ENCODE measurements at places on chromosomes 7 and 10.

GRCh38 chr7:103524042-103524907 is 78.3 kb upstream of the SLC26A5 start:
- DNase-seq: no peak

- DNase-seq: no peak
Observed at GRCh38 chr10:113042868-113043267, 92.8 kb downstream of the TCF7L2 start.

DNA sequence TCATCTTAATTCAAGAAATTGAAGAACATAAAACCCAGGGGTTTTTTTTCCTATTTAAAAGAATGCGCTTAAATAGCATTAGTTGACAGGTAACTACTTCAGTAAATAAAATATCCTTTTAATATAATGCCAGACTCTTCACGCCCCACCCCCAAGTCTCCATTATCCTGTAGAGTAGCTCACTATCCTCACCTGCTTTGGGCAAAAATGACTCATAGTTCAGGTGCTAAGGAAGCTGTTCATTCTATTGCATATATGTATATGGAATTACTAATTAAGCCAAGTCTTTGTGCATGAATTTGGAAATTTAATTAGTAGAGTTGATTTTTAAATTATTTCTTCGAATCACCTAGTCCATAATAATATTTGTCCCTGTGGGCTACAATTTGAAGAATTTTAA is 656.8 kb upstream of the ANKRD30A start:
- DNase-seq: no peak

GRCh38 chr7:151148319-151149259 is 18.9 kb downstream of the GBX1 start:
- DNase-seq: no peak

- DNase-seq: no peak
Observed at GRCh38 chr10:68175949-68176348, 56.0 kb downstream of the ATOH7 start.

DNA sequence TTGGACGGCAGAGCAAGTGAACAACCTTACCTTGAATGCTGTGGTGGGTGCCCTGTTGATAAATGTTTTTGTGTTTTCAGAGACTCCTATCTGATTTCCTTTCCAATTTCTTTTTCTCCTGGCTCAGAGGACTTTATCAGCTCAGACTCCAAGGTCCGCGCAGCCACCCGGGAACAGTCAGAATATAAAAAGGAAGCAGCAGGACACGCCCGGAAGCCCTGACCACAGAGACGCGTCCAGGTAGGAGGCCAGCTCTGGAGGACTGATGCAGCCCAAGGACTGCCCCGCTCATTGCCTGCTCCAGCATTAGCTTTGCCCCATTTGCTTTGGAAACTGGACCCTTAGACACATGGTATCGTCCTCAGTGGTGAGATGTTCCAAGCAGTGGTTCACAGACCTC is 61.3 kb downstream of the TACC2 start:
- DNase-seq: no peak

- DNase-seq: no peak
Observed at GRCh38 chr10:64574371-64574770, 1053.2 kb downstream of the REEP3 start.

- no peak for DNase-seq
Observed at GRCh38 chr10:5805711-5806110, 7.5 kb downstream of the GDI2 start.

DNA sequence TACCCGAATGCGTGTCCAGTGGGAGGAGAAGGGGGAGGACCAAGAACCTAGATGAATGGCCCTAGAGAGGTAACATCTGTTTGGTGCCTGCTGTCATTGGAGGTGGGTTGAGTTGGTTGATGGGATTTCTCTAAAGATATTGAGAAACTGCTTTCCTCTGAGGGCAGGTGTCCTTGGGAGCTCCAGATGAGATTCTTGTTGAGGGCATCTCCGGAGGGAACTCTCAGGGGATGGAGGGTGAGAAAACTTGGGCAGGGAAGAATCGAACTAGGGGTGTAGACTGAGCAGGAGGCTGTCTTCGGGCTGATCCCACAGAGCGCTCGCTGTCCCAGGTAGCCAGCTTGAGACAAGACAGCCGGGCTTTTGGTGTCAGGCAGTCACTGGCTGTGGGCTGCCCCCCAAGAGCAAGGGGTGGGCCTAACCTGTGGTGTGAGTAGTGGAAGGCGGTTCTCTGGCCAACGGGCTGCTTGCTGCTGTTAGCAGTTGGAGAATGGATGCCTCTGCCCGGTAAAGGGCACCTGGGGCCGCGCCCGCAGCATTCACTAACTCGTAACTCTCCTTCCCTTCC is 3.7 kb downstream of the IRF5 start:
- DNase-seq: no peak

DNA sequence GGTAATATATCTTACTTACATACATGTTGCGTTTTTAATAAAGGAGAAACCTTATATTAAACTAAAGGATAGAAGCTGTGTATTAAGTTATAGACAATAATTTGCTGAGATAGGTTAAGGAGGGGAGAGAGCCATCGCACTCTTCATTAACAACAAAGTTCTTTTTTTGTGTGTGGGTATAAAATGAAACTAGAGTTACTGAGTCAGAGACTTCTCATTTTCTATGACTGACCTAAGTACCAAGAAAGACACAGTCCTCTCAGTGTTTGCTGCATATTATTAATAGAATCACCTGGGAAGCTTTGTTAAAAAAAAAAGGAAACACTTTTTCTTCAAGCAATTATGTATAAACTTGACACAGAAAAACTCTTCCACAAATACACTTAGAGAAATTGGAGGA is 31.4 kb downstream of the FEZF1 start:
- DNase-seq: no peak

- DNase-seq: no peak
Observed at GRCh38 chr7:134602881-134603451, 43.7 kb upstream of the BPGM start.

DNA sequence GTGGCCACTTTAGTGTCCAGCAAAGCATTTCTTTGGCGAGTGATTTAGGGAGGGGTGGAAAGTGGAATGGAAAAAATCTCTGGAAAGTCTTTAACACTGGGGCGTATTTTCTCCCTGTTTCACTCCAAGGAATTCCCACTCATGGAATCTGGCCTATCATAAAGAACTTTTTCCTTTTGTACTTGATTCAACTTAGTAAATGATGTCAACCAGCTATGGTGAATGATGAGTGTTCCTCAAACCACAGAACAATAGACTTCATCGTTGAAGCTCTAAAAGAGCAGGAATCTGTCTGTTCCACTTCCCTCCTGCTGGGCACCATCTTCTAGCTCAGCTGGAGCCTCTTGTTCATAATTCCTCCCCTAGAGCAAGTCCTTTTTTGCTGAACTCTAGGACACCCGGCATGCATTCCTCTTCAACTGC is 66.5 kb downstream of the EPDR1 start:
- no peak for DNase-seq

DNA sequence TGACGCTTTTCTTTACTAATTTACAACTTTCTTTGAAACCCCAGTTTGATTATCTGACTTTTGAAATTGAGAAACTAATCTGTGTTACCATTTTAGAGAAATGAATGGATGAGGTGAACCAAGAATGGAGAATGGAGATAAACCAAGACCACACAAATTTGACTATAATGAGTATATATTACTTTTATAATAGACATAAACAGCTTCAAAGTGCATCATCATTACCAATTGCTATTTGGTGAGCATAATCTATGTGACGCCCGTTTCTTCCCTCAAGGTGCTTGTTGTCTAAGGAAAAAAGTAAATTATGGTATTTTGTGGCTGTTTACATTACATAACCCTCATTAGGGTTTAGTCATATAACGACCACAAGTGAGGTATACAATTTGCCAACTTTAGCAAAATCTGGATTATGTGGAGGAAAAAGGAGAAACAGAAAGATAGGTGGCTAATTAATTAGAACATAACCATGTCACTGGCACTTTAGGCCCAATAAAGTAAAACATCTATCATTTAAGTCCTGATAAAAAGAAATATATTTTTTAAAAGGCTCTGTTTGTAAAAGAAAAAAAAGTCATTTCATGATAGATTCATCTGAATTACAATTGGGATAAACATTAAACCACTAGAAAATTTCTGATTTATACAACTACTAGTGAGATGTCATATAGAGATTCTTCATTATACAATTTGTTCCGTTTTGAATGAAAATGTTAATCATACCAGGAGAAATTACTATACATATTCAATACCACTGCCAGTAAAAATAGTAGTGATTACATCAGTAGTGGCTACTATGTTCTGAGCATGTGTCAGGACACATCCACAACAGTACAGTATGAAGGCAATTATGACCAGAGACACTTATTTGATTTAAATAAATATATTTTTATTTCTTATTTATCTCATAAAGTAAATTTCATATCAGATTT is 118.2 kb upstream of the FAM133B start:
- no peak for DNase-seq

DNA sequence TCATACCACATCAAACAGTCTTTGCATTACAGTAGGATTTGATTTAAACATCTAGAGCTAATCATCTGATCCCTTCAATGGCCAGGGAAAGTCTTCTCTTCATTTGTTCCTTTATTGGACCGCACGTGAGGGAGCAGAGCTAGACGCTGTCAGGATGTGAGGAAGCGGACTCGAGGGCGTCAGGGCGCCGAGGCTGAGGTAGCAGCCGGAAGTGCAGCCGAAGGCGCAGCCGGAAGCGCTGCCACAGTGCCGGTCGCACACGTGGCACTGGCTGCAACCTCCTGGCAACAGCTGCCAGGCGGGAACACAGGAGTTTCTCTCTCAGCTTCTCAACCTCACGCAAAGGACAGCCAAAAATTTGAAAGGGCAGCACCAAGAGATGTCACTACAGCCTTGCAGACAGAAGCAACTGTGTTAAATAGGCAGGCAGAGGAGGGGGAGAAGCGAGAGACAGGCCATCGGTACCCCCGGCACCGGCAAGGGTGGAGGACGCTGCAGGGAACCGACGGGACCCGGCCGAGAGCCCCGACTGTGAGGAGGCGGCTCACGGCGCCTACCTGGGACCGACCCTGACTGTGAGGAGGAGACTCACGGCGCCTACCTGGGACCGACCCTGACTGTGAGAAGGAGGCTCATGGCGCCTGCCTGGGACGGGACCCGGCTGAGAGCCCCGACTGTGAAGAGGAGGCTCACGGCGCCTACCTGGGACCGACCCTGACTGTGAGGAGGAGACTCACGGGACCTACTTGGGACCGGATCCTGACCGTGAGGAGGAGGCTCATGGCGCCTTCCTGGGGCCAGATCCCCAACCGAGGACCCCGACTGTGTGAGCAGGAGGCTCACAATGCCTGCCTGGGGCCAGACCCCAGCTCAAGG is 32.3 kb downstream of the VIPR2 start:
- no peak for DNase-seq

DNA sequence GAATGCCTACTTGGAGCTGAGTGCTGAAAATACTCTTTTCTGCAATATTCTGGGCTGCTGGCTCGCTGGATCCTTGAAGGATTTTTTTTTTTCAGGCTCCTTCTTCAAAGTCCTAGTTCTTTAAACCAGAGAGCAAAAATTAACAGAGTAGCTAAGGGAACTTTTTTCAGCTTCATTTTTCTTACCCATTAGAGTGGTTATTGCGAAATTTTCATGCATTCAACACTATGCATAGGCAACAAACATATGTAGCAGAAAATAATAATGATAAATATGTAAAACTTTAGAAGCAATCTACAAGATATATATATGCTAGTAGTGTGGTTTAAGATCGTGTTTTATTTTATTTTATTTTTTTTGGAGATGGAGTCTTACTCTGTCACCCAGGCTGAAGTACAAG is 264.6 kb downstream of the SFMBT2 start:
- no peak for DNase-seq

DNA sequence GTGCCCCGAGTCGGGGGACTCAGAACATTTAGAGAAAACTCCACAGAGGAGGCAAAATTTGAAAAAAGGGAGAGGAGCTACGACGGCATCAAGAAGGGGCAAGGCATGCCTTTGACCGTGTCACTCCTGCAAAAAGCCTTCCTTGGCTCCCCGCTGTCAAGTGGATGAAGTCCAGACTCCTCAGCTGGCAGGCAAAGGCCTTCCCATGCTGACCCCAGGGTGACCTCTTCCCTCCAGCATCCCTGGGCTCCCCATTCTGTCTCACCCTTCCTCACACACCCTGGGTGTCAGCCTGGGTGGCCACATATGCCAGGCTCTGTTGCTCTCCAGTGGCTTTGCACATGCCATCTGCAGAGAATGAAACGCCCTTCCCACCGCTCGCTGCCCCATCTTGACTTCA is 88.4 kb upstream of the ZMIZ1 start:
- DNase-seq: no peak

DNA sequence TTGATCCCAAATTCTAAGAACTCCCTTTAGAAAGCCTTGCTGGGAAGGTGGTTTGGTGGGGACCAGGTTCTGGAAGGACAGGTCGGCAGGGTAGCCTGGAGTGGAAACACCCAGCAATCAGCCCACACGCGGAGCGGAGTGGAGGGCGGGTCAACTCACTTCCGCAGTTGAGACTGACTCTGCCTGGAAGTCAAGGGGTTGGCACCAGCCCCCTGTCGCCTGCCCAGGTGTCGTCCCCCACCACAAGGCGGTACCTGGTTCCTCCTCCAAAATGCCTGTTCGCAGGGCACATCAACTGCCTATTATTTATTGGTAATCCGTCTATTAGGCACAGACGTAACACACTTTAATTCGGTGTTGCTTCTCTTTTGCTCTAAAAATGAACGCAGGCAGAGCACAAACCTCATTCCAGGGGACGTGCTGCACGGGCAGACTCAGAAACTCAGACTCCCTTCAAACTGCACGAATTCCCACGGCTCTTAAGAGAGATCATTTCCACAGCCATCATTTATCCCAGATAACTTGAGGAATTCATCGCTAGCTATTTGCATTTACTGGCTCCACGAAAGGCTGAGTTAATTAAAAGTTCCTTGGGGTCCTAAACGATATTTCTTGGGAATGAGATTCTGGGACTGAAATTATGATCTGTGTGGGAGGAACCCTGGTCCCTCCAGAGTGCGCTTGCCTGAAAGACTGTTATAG is 248.2 kb upstream of the PPP2R2D start:
- DNase-seq: no peak

- no peak for DNase-seq
Observed at GRCh38 chr7:115356999-115357702, 435.3 kb downstream of the MDFIC start.

GRCh38 chr10:11468126-11468742 is 143.2 kb downstream of the USP6NL start:
- no peak for DNase-seq

- DNase-seq: no peak
Observed at GRCh38 chr7:134831862-134832261, 52.4 kb downstream of the CALD1 start.

GRCh38 chr10:75408509-75408875 is 6.9 kb upstream of the ZNF503 start:
- DNase-seq: no peak

DNA sequence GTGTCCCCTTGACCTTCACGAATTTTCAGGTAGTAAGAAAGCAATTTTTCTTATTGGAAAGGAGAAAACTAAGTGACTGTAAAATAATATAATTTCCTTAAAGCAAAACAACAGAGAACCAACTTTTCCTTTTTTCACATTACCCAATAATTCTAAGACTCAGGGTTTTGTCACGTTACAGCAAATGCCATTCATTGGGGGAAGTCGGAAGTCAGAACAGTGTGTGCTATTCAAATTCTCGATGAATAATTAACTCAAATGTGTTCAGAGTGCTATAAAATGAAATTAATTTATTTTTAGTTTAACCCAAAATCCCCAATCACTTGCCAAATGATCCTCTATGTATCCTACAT is 40.0 kb downstream of the DIP2C start:
- no peak for DNase-seq
